ENCODE measurements at places on chromosomes 3 and 15.

GRCh38 chr15:25406846-25407245, 32.0 kb downstream of the UBE3A start:
- DNase-seq = no peak

- DNase-seq = no peak
Measured at GRCh38 chr3:172181932-172182586, 142.7 kb downstream of the FNDC3B start.

DNA sequence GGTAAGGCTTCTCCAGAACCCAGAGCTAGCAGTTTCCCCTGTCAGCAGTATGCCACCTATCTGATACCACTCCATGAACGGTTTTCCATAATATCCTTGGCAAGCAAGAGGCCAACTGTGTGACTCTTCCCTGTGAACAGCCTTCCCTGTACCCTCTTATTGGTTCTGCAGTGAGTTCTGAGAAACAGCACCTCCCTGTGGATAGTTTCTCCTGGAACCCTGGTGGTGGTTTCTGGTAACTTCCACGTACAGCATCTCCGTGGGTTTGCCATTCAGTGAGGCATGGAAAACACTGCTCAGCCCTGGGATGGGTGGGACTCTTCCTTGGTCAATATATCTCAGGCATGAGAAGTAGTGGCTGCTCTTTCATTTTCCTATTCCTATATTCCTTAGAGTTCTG, 19.4 kb upstream of the SERPINI2 start:
- DNase-seq = no peak

GRCh38 chr3:103672346-103672745, 1237.5 kb downstream of the ZPLD1 start:
- no peak for DNase-seq

DNA sequence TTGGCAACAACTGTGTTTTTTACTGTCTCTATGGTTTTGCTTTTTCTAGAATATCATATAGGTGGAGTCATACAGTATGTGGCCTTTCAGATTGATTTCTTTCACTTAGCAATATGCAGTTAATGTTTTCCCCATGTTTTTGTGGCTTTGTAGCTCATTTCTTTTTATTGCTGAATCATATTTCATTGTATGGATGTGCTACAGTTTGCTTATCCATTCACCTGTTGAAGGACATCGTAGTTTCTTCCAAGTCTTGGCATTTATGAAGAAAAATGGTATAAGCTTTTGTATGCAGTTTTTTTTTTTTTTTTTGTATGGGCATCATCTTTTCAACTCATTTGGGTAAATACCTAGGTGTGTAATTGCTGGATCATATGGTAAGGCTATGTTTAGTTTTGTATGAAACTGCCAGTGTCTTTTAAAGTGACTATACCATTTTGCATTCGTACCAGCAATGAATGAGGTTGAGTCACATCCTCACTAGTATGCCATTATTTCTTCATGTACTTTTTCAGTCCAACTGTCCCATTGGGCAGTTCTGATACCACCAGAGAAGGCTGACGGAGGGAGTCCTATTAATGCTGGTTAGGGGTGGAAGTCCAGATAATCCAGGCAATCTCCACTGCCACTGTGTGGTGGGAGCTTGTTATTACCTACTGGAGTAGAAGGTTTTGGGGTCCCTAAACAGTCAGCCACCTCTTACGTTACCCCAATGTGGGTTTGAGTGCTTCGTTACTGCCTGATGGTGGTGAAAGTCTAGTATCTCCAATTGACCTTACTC, 210.5 kb downstream of the DOCK3 start:
- no peak for DNase-seq

DNA sequence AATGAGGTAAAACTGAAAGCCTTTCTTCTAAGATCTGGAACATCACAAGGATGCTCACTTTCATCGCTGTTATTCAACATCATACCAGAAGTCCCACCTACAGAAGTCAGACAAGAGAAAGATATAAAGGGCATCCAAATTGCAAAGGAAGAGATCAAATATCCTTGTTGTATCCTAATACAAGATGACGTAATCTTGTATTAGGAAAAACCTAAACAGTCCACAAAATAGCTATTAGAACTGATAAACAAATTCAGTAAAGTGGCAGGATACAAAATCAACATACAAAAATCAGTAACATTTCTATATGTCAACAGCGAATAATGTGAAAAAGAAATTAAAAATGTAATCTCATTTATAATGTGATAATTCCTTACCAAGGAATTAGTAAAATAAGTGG, 195.1 kb upstream of the CBLB start:
- no peak for DNase-seq
